ENCODE measurements at places on chromosomes 12 and 14. TPM values are rescaled to one million over a fixed set of nuclear protein-coding genes. Genes with fewer than 3 reads are reported as not detected.

Gene MYO1H
- not detected for total RNA-seq

Gene CLMN
- total RNA-seq, result 30.3 TPM

Gene FAIM2
- total RNA-seq, result not detected

Gene ACRBP
- total RNA-seq, result 0.15 TPM

Gene ADIPOR2
- 32.1 TPM for total RNA-seq

Gene NPFF
- total RNA-seq, result not detected

Gene PDE6H
- total RNA-seq, result not detected

Gene SPX
- total RNA-seq, result 14.4 TPM

Gene GPHN
- 12.0 TPM for total RNA-seq

Gene TMEM30B
- total RNA-seq, result 0.45 TPM

Gene TTC9
- 4.0 TPM for total RNA-seq

Gene DAO
- not detected for total RNA-seq

Gene RBMS2
- 24.8 TPM for total RNA-seq

Gene PRICKLE1
- total RNA-seq, result 11.6 TPM

Gene FLRT2
- total RNA-seq, result 1.9 TPM

Gene SLC38A4
- under 0.01 TPM for total RNA-seq

Gene WNT5B
- 11.0 TPM for total RNA-seq

Gene NANOG
- total RNA-seq, result not detected

Data from renal cortical epithelial cell (primary cell).